Prostate gland (tissue), 2 donors: ENCODE measurements at places on chromosomes 3 and 15.

- no peak for DNase-seq
These were observed 138.3 kb downstream of the CGGBP1 start for GRCh38 chr3:87920549-87920948.

- no peak for DNase-seq
These were observed 57.1 kb upstream of the FILIP1L start for GRCh38 chr3:100171211-100171914.

GRCh38 chr3:179330438-179330837 lies 7.6 kb downstream of the ZNF639 start:
- no peak for DNase-seq

DNA sequence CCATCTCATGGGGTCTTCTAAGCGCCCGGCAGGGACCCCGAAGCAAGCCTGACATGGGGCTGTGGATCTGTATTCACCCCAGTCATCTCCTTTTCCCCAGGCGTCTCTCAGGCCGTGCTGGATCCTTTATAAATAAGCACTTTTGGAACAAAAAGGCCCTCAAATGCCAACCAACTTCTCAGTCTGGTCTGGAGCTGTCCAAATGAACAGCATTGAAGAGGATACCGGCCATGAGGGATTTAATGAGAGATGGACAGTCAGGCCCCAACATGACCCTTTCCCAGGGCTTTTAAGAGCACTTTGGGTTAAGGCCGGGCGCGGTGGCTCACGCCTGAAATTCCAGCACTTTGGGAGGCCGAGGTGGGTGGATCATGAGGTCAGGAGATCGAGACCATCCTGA lies 89.2 kb upstream of the SPATA12 start:
- DNase-seq: no peak

- DNase-seq: peak; percentile 17
These were observed 106.9 kb downstream of the P2RY1 start for GRCh38 chr3:152941859-152942258.

DNA sequence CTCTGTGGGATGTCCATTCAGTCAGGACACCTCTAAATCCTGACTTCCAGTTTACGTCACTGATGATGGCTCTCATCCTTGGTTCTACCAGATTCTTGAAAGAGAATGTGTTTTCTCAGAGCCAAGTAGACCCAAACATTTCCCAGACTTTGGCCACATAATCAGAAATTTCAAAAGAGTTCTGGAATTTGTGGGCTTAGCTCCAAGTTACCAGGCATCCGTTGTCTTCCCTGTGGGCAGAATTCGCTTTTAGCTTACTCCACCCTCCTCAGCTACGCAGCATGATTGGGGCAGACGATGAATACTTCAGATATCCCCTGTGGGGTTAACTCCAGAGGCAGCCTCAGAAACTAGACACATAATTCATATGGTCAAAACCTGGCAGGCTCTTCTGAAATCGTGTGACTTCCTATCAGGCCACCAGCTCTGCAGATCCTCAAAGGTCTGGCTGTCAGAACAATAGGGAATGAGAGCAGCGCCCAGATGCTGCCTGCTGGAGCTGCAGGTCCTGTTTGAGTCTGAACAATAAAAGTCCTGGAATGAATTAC lies 30.6 kb downstream of the CRTC3 start:
- DNase-seq: peak; percentile 49

DNA sequence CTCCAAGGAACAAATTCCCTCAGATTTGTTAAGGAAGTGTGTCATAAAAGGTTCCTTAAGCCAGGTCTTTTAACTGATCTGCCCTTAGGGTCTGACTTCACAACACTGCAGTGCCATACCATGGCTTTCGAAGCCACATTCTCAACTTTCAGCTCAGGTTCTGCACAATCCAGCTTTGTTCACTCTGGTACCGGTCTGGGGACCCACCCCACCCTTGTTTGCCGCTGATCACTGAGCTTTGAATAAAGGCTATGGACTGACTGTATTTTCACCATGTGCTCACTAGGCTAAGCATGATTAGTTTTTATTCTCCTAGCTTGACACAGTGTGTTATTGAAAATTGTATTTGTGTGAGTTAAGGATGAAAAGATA lies 15.9 kb downstream of the SNX1 start:
- no peak for DNase-seq

GRCh38 chr3:52865994-52866393 lies 31.2 kb upstream of the MUSTN1 start:
- DNase-seq: no peak

GRCh38 chr3:48555949-48556795 lies 431 bp downstream of the PFKFB4 start:
- peak; percentile 28 for DNase-seq

GRCh38 chr3:72352176-72352575 lies 496.1 kb downstream of the SHQ1 start:
- DNase-seq: no peak

GRCh38 chr3:87267953-87268645 lies 8.3 kb downstream of the POU1F1 start:
- DNase-seq: no peak

GRCh38 chr3:150675587-150675986 lies 28.1 kb downstream of the ERICH6 start:
- no peak for DNase-seq

GRCh38 chr3:14266361-14266760 lies 87.7 kb downstream of the LSM3 start:
- DNase-seq: no peak

GRCh38 chr15:51558411-51558810 lies 64.2 kb downstream of the DMXL2 start:
- DNase-seq: no peak

- DNase-seq: no peak
These were observed 107.3 kb upstream of the TRIM42 start for GRCh38 chr3:140570602-140571001.
